Stimulated activated naive CD4-positive, alpha-beta T cell treated with Interleukin-2 at 50 U/mL for 16 hours (primary cell): ENCODE measurements at places on chromosomes 5 and 9.
A peak's percentile ranks its signal among the peaks of the same experiment; 100 is the strongest.

GRCh38 chr5:131265311-131265803 lies 1.5 kb downstream of the CDC42SE2 start:
- DNase-seq, result no peak

DNA sequence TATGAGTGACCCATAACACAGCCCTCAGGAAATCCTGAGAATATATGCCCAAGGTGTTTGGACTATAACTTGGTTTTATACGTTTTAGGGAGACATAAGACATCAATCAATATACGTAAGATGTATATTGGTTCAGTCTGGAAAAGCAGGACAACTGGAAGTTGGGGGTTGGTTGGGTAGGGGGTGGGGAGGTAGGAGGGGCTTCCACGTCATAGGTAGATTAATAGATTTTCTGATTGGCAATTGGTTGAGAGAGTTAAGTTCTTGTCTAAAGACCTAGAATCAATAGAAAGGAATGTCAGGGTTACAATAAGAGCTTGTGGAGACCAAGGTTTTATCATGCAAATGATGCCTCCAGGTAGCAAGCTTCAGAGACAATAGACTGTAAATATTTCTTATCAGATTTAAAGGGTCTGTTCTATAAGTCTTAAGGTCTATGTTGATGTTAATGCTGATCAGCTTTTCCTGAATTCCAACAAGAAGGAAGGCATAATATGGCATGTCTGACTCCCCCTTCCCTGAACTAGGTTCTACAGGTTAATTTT lies 2267.7 kb upstream of the ACO1 start:
- DNase-seq, result no peak

GRCh38 chr9:111937781-111938426 lies 41.3 kb downstream of the UGCG start:
- peak; percentile 57 for DNase-seq

DNA sequence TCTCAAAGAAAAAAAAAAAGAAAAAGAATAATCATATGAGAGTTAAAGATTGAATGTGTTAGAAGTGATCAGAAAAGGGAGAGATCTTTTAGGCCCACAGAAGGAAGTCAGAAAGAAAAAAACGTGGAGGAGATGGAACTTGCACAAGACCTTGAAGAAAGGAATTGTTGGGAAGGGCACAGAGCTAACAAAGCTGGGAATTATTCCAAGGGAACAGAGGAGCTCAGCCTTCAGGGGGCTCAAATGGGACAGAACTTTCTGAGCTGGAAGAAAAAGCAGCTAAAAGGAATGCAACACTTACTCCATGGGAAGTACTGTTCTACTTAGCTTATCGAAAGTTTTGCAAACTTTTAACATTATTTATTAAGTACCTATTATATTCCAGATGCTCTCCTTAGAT lies 153.4 kb upstream of the ADRA1B start:
- no peak for DNase-seq

GRCh38 chr5:2261004-2261703 lies 378.4 kb upstream of the IRX4 start:
- no peak for DNase-seq
